EH (cell line): ENCODE measurements at places on chromosomes 11 and 22.
A peak's percentile ranks its signal among the peaks of the same experiment; 100 is the strongest.

DNA sequence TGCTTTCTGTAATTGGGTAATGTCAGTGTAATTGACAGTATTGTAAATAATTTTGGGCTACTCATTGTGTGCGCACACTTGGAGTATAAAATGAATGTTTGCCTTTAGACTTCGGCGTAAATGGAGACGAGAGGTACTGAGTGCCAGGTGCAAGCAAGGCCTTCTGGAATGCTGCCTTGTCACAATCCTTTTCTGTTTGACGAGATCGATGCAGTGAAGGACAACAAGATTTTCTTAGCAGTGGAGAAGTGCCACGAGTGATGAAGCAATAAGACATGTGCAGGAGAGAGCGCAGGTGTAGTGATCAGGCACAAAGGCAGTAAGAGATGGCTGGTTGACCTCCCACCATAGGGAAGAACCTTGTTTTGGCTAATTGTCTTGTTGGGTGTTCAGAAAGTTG is 67.5 kb downstream of the DDX10 start:
- DNase-seq = no peak

DNA sequence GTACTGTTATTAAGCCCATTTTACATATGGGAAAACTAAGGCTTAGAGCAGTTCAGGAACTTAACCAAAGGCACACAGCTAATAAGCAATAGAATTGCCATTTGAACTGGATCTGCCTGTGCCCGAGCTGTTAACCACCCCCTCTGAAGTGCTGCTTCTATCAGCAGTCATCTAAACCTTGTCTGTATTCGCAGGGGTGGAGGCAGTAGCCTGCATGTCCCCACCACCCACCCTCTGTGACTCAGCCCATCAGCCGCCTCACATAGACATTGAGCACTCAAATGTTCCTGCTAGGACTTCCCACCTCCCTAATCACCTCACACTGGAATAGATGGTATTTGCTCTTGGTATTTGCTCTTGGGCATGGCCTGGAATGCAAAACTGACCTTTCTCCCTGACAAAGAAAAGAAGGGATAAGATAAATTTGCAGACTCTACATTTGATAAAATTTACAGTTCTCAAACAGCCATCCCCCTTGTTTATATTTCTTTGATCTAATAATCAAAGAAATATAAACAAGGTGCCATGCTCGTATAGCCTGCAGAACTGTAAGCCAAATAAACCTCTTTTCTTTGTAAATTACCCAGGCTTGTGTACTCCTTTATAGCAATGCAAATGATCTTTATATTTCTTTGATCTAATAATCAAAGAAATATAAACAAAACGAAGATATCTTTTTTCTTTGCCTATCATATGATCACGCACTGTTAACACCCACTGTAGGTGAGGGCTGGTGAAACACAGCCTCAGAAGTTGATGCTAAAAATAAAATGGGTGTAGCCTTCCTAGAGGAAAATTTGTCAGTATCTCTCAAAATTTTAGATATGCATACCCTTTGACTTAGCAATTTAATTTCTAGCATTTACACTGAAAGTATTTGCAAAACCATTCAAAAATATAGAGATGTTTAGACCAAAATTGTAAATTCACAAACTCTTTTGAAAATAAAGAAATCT is 15.9 kb downstream of the DKK3 start:
- peak; percentile 75 for DNase-seq

- DNase-seq = peak; percentile 71
Observed at GRCh38 chr11:28009388-28009787, 98.6 kb downstream of the KIF18A start.

DNA sequence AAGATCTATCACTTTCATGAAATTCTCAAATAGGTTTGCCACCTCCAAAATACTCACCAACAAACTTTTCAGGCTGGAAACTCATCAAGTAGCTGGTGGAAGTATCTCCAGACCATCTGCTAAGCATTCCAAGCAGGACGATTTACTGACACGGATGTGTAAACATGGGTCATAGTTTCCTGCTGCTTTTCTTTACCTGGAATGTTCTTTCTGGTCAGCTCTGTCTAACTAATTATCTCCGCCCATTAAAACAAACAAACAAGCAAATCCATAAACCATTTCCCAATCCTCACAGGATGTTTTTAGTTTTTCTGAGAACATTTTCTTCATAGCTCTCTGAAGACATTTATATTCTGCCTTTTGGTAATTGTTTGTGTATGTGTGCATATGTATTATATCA is 397.0 kb downstream of the METTL15 start:
- DNase-seq = peak; percentile 39

- DNase-seq = peak; percentile 24
Observed at GRCh38 chr11:67614730-67615714, 8.3 kb downstream of the NDUFV1 start.
